ENCODE measurements at places on chromosomes 4 and X.

- DNase-seq, result no peak
These were observed 64.5 kb upstream of the FRAS1 start for GRCh38 chr4:77992581-77992980.

GRCh38 chr4:142463206-142463605 lies 382.9 kb downstream of the INPP4B start:
- DNase-seq, result no peak

GRCh38 chrX:132015875-132016274 lies 7.2 kb upstream of the STK26 start:
- no peak for DNase-seq

- DNase-seq, result no peak
These were observed 90.6 kb downstream of the PTTG2 start for GRCh38 chr4:38050560-38051350.

DNA sequence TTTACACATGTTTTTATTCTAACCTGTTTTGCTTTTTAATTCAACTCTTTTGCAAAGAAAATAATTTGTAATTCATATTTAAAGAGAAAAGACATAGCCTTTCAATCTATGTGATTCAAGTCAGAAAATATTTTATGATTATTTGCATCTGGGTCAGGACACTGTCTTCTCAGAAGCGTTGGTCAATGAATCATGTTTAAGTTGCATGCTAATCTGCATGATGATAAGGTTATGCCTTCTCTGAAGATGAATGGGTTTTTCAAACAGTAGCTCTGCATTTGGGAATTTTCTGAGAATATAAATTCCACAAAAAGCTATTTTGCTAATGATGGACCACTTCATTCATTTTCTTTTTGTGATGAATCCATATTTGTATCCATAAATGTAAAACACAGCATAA lies 282.5 kb downstream of the TMA16 start:
- DNase-seq, result no peak

GRCh38 chrX:15947648-15948317 lies 93.2 kb upstream of the AP1S2 start:
- no peak for DNase-seq

DNA sequence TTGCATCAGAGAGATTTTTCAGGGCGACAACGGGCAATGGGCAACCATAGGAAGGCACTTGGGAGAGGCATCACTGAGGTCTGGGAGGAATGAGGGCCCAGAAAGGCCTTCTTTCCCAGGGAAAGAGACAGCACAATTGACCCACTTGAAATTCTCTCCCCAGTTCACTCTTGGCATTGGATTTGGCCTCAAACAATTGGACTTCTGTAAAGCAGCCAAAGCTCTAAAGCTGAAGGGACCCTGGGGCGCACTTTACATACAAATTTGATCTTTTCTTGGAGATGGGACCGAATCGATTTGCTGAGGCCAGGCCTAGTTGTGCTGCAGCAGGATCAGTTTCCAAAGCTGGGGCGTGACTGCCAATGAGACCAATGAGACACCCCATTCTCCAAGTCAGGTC lies 3.2 kb downstream of the ARHGAP36 start:
- no peak for DNase-seq
